ENCODE measurements at places on chromosomes 5 and 9. TPM values are rescaled to one million over a fixed set of nuclear protein-coding genes. Genes with fewer than 3 reads are reported as not detected.

Gene F2RL1
- total RNA-seq, result 5.7 TPM

Gene SLCO4C1
- 1.2 TPM for total RNA-seq

Gene WDR38
- not detected for total RNA-seq

GRCh38 chr5:126519637-126520592 lies 75.1 kb downstream of the ALDH7A1 start:
- H3K36me3 ChIP-seq, result no peaks in the 10 kb centered on the region
- H3K4me3 ChIP-seq, result peak overlapping the region; percentile 45
- H3K27ac ChIP-seq, result peak overlapping the region; percentile 93
- H3K4me1 ChIP-seq, result peaks cover 62% of the 10 kb centered on the region

DNA sequence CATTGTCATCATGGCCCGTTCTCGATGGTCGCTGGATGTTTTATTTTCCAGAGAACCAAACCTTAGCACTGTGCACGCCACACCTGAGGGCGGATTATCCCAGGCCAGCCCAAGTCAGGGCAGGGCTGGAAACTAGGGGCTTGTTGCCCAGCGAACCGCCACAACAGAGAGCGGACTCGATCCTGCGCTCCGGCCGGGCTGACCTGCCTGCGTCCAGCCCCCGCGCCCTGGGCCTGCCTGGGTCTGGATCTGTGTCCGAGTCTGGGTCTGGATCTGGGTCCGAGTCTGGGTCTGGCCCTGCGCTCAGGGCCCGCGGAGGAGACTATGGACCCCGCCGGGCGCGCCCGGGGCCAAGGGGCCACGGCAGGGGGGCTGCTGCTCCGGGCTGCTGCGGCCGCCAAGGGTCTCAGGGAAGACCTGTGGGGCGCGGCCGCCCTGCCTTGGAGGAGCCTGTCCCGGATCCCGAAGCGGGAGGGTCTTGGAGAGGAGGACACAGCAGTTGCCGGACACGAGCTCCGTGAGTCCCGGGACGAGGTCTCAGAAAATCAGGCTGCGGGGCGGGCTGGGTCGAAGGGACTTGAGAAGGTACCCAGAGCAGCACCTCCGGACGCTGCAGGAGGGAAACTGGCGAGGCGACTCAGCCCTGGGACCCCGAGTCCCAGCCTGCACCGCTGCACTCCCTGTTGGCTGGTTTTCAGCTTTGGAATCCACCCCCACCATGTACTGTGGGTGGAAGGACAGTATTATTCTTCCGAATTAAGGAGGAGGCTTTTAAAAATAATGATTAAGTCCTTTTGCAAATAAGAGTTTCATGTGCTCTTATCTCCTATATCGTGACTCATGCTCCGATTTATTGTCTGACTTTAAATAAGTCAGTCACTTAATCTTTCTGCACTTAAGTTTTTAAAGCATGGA lies at the start of gene ANKDD1B:
Gene ANKDD1B (plus strand): TSS at position 143 of the 915 bp plus-strand sequence. CDS start 182 bp downstream, at position 325.
- peaks cover 38% of the 10 kb centered on the region for H3K4me1 ChIP-seq
- no peaks in the 10 kb centered on the region for H3K36me3 ChIP-seq
- peak within 1 kb of the TSS; percentile 76 for H3K4me3 ChIP-seq
- peak; percentile 24 for DNase-seq
- H3K27me3 ChIP-seq, result no peaks in the 10 kb centered on the region
- H3K27ac ChIP-seq, result peak within 1 kb of the TSS; percentile 84

DNA sequence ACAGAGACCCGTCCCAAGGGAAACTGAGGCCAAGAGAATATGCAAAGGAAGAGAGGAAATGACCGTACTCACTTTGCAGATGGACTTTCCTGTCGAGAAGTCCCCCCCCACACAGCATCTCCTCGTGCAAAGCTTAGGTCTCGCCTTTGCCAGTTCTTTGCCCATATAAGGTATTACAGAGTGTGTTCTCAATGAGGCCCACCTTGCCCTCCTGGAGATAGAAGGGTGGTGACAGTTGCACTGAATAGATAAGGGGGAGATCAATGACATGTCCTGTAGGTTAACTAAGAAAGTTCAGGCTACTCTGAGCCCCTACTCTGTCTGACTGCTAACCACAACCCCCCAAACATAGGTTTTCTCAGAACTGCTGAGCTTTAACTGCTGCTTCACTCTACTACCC lies 68.2 kb upstream of the SPTLC1 start:
- DNase-seq, result no peak
- no peaks in the 10 kb centered on the region for H3K36me3 ChIP-seq
- H3K4me1 ChIP-seq, result no peaks in the 10 kb centered on the region
- H3K27ac ChIP-seq, result no peak overlapping the region
- no peak overlapping the region for H3K4me3 ChIP-seq

DNA sequence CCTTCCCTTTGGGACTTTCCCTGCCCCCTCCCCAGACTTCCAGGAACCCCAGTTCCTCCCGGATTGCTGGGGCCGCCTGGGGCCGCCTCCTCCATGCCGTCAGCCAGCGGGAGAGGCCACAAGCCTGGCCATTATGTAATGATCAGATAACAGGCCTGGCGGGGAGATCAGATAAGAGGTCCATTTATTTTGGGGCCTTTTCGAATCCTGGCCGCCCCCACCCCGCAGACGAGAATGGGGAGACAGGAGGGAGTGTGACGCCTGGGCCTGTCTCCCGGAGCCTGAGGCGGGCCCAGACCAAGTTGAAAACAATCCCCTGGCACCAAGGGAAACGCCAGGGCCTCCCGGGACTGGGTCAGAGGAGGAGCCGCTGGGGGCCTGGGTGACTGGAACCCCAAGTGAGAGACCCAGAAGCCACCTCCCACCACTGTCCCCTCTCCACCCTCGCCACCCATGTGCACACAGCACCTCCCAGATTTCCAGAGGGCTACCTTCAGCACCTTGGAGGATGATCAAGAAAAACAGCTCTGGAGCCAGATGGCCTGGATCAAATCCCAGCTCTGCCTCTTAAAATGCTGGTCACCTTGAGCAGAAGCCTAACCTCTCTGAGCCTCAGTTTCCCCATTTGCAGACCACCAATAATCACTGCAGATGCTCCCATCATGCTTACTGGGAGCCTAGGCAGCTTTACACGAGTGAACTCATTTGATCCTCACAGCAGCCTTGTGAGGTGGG lies 7.8 kb downstream of the ENG start:
- no peak overlapping the region for H3K4me3 ChIP-seq
- no peak overlapping the region for H3K27ac ChIP-seq
- no peak for DNase-seq
- peaks cover 5% of the 10 kb centered on the region for H3K4me1 ChIP-seq
- peaks cover 9% of the 10 kb centered on the region for H3K36me3 ChIP-seq

- H3K27ac ChIP-seq, result no peak overlapping the region
- peaks cover 15% of the 10 kb centered on the region for H3K4me1 ChIP-seq
- no peak overlapping the region for H3K4me3 ChIP-seq
- H3K27me3 ChIP-seq, result no peaks in the 10 kb centered on the region
- no peak for DNase-seq
Observed at GRCh38 chr5:71895546-71895945, 176.5 kb downstream of the CARTPT start.

DNA sequence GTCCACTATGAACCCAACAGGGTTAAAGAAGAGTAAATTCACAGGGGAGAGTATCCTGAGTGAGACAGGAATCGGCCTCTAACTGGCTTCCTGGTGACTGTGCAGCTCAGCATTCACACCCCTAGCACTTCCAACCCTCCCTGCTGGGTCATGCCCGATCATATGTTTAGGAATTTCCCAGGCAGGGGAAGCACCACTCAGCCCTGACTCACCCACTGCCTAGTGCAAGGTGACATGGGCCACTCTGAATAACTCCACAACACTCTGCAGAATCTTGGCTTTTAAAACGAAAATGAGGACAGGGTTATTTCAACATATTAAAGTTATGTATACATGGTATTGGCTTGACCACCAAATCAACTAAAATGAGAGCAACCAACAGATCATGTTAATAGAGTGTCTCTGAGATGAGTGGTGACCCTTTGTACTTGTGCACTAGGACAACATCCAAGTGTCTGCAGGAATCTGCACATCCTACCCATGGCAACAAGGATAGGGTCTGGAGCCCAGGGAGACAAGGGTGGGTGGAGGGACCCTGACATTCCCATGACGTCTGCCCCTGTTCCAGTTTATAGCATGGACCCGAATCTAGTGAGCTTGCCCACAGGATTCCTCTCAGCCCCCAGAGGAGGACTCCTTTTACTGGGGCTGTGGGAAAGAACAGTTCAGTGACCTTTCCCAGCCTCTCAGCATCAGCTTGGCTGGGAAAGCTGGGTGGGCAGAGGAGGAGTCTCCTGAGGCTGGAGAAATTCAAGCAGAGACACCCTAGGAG lies 485.8 kb downstream of the SEMA5A start:
- peaks cover 12% of the 10 kb centered on the region for H3K36me3 ChIP-seq
- no peak for DNase-seq
- H3K27ac ChIP-seq, result no peak overlapping the region
- no peaks in the 10 kb centered on the region for H3K27me3 ChIP-seq

DNA sequence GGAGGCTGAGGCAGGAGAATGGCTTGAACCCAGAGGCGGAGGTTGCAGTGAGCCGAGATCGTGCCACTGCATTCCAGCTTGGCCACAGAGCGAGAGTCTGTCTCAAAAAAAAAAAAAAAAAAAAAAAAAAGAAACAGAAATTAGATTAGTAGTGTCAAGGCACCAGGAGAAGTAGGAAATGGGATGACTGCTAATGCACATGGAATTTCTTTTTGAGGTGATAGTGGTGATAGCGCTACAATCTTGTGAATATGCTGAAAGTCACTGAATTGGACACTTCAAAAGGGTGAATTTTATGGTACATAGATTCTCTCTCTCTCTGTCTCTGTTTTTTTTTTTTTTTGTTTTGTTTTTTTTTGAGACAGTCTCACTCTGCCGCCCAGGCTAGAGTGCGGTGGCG lies 42.1 kb upstream of the SUB1 start:
- H3K27ac ChIP-seq, result no peak overlapping the region
- no peaks in the 10 kb centered on the region for H3K36me3 ChIP-seq
- no peaks in the 10 kb centered on the region for H3K4me1 ChIP-seq
- no peak for DNase-seq

DNA sequence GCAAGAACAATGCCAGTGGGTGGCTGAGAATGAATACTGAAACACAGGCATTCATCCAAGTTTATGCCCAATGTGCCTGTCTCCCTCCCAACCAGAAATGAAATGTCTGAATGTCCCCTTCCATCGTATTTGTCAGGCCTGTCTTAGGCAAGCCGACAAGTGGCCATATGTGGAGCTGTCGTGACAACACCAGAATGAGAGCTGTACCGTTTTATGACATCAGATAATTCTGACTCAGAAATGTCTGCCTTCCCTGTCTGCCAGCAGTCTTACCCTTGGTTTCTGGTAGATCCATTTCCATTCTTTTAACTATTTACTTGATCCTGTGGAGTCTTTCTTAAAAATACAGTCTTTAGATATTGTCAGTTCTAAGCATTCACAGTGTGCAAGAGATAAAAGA lies 211.8 kb downstream of the NR3C1 start:
- no peak overlapping the region for H3K4me3 ChIP-seq
- no peaks in the 10 kb centered on the region for H3K27me3 ChIP-seq
- no peaks in the 10 kb centered on the region for H3K36me3 ChIP-seq
- peaks cover 4% of the 10 kb centered on the region for H3K4me1 ChIP-seq
